Lung microvascular endothelial cell (primary cell): ENCODE measurements at places on chromosomes 3 and 15. TPM values are rescaled to one million over a fixed set of nuclear protein-coding genes. Genes with fewer than 3 reads are reported as not detected.

DNA sequence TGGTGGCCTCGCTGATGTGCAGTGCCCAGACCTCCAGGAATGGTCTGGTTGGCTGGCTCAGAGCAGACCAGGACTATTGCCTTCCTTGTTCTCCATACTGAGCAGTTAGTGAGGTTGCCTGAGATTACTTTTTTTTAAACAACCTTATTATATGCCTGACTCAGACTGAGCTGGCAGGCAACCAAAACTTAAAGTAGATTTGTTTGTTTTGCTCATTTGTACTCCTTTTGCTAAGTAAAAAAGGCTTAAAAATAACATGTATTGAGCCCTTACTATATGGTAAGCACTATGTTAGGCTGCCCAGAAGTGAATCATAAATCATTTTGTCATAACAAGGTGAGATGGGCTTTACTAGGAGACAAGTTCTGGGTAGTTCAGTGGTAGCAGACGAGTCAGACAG, 92.4 kb downstream of the GHSR start:
- peak; percentile 9 for DNase-seq

DNA sequence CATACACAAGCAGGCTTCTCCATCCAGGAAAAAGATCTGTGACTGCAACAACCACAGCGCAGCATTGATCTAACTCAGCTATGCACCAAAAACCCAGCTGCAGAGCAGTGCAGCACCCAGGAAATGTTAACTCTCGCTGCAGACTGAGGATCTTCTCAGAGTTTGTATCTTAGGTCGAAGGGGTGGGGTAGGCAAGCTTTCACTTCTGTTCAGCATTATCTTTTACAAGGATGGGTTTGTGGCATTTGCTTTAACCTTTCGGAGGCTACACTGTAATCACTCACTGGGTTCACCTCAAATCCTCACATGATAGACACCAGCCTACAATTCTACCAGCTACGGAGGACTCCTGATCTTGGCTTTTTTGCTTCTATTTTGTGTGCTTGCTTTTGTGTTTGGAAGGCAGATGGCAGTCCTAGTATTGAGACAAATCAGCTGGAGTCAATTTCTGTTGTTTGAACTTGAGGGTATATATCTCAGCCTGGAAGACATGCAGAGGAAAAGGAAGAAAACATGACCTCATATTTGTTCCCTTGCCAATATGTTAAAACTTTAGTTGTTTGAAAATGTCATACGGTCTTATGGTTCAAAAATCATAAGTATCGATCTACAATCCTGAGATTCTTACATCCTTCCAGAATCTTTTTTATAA, 25.2 kb downstream of the LRRK1 start:
- DNase-seq = no peak

DNA sequence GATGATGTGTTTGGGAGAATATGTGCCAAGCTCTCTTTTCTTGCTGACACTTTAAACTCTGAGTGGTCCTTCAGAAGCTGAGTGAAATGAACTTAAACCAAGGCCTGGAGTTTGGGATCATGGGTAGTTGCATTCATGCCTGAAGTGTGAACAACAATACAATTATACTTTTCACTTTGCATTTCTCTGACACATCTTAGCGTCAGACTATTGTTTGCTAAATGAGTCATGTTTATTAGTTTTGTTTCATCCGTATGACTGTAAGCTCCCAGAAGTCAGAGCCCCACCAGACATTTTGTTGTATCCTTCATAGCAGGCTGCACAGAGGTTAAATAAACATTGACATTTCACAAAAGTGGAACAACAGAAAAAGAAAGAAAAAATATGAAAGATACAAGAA, 542.6 kb downstream of the TUSC7 start:
- DNase-seq = peak; percentile 49

LSMEM2 gene
- total RNA-seq = not detected in 2 replicates

HYKK gene
- 0.60 and 1.1 TPM in 2 replicates for total RNA-seq

DNA sequence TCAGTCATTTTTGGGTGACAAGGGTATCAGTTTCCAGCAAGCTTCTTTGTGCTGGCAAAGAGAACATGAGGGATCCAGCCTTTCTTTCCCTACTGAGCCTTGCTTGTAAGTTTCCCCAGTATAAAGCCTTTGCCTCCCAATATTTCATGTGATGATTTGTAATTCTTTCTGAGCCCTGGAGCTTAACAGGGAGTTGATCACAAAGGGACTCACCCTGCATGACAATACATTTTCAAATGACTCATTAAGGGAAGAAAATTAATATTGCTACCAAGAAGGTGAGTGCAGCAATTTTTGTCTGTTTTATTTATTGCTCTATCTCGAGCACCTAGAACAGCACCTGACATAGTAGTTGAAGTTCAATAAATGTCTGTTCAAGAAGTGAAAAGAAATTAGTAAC, 27.7 kb downstream of the OXSM start:
- DNase-seq = no peak
